ENCODE measurements at places on chromosomes 2 and 18. TPM values are rescaled to one million over a fixed set of nuclear protein-coding genes. Genes with fewer than 3 reads are reported as not detected.
A peak's percentile ranks its signal among the peaks of the same experiment; 100 is the strongest.

RAD51AP2 gene
- not detected for polyA plus RNA-seq

ME2 gene
- polyA plus RNA-seq, result 20.5 TPM

AQP4 gene
- 1.1 TPM for polyA plus RNA-seq

WIPF1 gene
- 11.7 TPM for polyA plus RNA-seq

ANKRD62 gene
- not detected for polyA plus RNA-seq

FBXO41 gene
- 0.49 TPM for polyA plus RNA-seq

GRCh38 chr2:174682007-174682577, 82.2 kb downstream of the CHRNA1 start:
- peak overlapping the region; percentile 80 for H3K4me3 ChIP-seq
- no peaks in the 10 kb centered on the region for H3K27me3 ChIP-seq
- peak overlapping the region; percentile 51 for H3K27ac ChIP-seq

- no peaks in the 10 kb centered on the region for H3K36me3 ChIP-seq
- H3K27ac ChIP-seq, result no peak overlapping the region
- H3K4me1 ChIP-seq, result no peaks in the 10 kb centered on the region
- H3K4me3 ChIP-seq, result no peak overlapping the region
- H3K27me3 ChIP-seq, result no peaks in the 10 kb centered on the region
Measured at GRCh38 chr2:163132850-163133249, 294.3 kb upstream of the KCNH7 start.

GRCh38 chr2:233699424-233700027, 6.8 kb downstream of the UGT1A6 start:
- DNase-seq, result no peak
- peak overlapping the region; percentile 44 for H3K27ac ChIP-seq
- no peaks in the 10 kb centered on the region for H3K36me3 ChIP-seq
- peaks cover 4% of the 10 kb centered on the region for H3K4me1 ChIP-seq
- no peak overlapping the region for H3K4me3 ChIP-seq
- H3K27me3 ChIP-seq, result no peaks in the 10 kb centered on the region

GRCh38 chr18:11324956-11325882, 175.8 kb upstream of the PIEZO2 start:
- no peaks in the 10 kb centered on the region for H3K4me1 ChIP-seq
- no peak overlapping the region for H3K4me3 ChIP-seq
- no peak for DNase-seq
- no peaks in the 10 kb centered on the region for H3K36me3 ChIP-seq

DNA sequence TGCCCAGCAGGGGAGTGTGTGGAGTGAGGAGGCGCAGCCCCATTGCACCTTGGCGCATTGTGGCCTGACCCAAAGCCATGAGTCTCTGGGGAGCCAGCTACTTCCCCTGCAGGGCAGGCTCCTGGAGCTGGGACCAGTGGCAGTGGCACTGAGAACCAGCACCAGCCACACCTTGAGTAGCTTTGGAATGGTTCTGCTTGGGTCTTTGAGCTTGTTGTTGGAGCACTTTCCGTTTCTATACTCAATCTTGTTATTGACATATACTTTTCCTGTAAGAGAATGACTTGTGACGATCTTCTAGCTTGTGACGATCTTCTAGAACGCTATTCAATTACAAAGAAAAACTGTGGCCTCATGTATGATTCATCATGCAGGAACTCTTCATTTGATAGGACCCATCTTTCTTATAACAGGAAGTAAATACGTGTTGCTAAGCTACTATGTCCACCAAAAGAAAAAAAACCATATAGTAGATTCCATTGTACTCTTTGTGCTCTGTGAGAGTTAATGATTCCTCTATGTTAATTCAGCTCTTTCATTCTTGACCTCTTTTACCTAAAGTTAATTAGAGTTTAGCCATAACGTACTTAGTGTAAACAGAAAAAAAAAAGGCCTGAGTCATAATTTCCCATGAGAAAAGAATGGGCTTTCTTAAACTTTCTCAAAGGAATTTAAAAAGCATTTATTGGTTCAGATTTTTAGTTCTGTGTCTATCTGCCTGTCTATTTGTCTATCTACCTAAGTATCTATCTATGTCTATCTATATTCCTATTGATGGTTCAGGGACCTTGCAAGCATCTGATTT, 113.1 kb downstream of the GATA6 start:
- H3K4me3 ChIP-seq, result no peak overlapping the region
- no peaks in the 10 kb centered on the region for H3K27me3 ChIP-seq
- no peaks in the 10 kb centered on the region for H3K4me1 ChIP-seq
- no peak for DNase-seq
- no peak overlapping the region for H3K27ac ChIP-seq

GRCh38 chr2:231545105-231545902, 15.1 kb upstream of the NMUR1 start:
- DNase-seq, result no peak
- H3K36me3 ChIP-seq, result no peaks in the 10 kb centered on the region
- no peak overlapping the region for H3K4me3 ChIP-seq

DNA sequence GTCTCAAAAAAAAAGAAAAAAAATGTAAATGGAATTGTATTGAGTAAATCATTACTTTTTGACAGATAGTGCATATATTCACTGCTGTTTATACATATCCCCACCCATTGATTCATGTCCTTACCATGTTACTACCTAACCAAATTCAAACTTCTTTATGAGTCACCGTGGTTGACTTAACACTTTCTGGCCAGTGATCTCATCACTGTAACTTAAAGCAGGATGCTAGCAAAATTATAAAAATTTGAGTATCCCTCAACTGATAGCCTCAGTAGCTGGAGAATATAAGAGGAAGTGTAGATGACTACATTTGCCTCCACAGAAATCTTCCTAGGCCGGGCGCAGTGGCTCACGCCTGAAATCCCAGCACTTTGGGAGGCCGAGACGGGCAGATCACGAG, 13.4 kb downstream of the CNOT9 start:
- H3K36me3 ChIP-seq, result peaks cover 3% of the 10 kb centered on the region
- no peak overlapping the region for H3K4me3 ChIP-seq
- no peak overlapping the region for H3K27ac ChIP-seq
- no peak for DNase-seq

DNA sequence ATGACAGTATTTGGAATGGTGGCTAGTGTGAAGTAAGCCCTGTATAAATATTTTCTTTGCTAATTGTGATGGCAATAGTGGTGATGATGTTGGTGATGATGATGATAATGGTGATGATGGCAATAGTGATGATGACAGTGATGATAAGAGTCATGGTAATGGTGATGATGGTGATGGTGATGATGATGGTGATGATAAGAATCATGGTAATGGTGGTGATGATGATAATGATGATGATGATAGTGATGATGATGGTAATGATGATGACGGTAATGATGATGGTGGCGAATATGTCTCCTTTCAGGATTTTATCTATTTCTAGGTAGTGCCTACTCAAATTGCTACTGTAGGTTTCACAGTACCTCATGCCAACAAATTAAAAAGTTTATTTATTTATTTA, 205.4 kb downstream of the GALR1 start:
- no peak overlapping the region for H3K27ac ChIP-seq
- no peak overlapping the region for H3K4me3 ChIP-seq
- no peaks in the 10 kb centered on the region for H3K27me3 ChIP-seq
- H3K36me3 ChIP-seq, result no peaks in the 10 kb centered on the region

GRCh38 chr2:222290401-222290735, 8.4 kb downstream of the PAX3 start:
- H3K27me3 ChIP-seq, result peaks cover 89% of the 10 kb centered on the region
- H3K4me1 ChIP-seq, result no peaks in the 10 kb centered on the region
- no peak overlapping the region for H3K4me3 ChIP-seq
- H3K36me3 ChIP-seq, result no peaks in the 10 kb centered on the region
- no peak overlapping the region for H3K27ac ChIP-seq

DNA sequence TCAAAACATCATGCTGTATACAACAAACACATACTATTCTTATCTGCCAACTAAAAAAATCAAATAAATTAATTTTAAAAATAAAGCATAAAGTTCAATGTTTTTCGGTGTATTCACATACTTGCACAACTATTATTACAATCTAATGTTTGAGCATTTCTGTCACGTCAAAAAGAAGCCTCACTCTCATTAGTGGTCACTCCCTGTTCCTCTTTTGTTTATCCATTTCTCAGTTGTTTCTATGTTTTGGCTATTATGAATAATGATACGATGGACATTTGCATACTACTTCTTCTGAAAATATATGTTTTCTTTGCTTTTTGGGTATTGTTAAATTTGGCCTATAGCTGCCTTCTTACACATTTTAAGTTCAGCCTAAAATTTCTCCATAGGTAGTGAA, 773.0 kb upstream of the HS6ST1 start:
- H3K4me1 ChIP-seq, result no peaks in the 10 kb centered on the region
- no peak overlapping the region for H3K4me3 ChIP-seq
- no peak overlapping the region for H3K27ac ChIP-seq
- H3K36me3 ChIP-seq, result no peaks in the 10 kb centered on the region

DNA sequence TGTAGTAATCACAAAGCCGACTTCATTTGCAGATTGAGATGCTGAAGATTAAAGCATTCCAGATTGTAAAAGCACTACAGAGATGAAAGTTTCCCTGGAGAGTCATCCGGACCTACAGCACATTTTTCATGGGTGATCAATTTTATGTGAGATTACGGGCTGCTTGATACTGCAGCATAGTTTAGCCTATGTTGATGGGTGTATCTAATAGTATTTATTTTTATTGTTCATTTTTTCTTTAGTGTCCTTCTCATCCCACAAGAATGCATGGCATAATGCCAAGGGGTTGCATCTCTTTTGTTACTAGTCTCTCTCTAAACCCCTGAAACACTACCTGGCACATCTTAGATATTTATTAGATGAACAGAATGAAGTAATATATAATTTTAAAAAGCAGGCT, 240.4 kb downstream of the MBD2 start:
- no peak for DNase-seq
- no peaks in the 10 kb centered on the region for H3K4me1 ChIP-seq
- H3K4me3 ChIP-seq, result no peak overlapping the region
- no peak overlapping the region for H3K27ac ChIP-seq
- no peaks in the 10 kb centered on the region for H3K36me3 ChIP-seq

DNA sequence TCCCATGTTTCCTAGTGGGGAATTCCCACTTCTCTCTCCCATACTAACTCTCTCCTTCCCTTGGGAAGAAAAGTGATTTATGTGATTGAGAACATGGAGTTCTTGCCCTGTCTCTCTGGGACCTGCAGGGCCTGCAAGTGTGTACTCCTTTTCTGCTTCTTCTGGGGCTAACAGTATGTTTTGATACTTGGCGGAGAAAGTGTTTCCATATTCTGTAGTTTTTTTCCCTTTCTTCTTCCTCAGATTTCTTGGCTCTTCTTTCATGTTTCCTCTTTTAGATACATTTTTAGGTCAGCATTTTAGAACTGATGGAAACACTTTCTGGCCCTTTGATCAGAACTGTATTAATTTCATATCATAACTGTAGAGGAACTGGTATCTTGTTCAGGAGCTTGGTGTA, 352.2 kb downstream of the DLGAP1 start:
- no peak overlapping the region for H3K4me3 ChIP-seq
- no peaks in the 10 kb centered on the region for H3K27me3 ChIP-seq
- no peak overlapping the region for H3K27ac ChIP-seq
- no peaks in the 10 kb centered on the region for H3K4me1 ChIP-seq
- H3K36me3 ChIP-seq, result no peaks in the 10 kb centered on the region

DNA sequence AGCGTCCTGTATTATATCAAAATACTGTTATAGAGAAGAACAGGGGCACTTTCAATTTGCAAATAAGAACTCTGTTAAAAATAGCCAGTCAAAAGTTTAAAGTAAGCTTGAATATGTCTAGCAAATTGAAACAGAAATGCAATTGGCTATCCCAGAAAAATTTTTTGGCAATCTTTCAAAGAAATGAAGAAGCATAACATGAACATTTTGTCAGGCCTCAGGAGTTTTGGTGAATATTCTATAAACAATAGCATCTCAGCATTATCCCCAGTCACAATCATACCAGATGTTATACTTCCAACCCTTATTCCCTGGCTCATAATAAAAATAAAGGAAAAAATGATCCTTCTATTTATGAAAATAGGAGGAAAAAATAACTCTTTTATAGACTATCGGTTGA, 252.4 kb downstream of the GRB14 start:
- no peak overlapping the region for H3K4me3 ChIP-seq
- no peaks in the 10 kb centered on the region for H3K4me1 ChIP-seq
- H3K27me3 ChIP-seq, result no peaks in the 10 kb centered on the region
- H3K36me3 ChIP-seq, result no peaks in the 10 kb centered on the region
- DNase-seq, result no peak

- no peaks in the 10 kb centered on the region for H3K36me3 ChIP-seq
- H3K4me1 ChIP-seq, result no peaks in the 10 kb centered on the region
- no peak overlapping the region for H3K4me3 ChIP-seq
- no peak overlapping the region for H3K27ac ChIP-seq
- no peak for DNase-seq
Measured at GRCh38 chr18:51234117-51235008, 36.9 kb upstream of the MEX3C start.

DNA sequence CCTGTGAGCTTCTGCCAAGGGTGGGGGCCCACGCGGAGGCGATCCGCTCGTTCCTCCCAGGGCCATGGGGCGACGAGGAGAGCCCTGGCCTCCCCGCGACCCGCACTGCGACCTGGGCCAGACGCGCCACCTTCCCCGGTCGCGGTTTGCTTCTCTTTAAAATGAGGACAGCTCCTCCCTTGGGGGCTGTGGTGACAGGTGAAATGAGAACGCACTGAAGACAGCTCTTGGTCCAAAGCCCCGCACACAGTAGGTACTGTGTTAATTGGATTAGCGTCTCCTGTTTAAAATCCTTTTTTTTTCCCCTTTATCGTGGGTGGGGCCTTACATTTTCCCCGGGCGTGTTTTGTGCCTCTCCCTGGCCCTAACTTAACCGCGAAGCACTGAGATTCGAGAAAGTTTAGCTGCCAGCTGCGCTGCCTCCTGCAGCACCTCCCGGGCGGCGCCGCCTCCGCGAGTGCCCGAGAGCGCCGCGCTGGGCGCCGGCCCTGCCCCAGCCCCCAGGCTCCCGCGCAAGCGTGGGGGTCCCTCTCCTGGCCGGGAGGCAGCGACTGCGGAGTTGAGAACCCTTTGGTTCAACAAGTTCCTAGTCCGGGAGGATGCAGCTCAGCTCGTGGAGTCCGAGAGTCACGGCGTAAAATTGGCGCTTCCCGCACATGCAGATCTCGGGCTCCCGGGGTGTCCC, 1.1 kb downstream of the HPCAL1 start:
- H3K27ac ChIP-seq, result peak overlapping the region; percentile 67
- peaks cover 31% of the 10 kb centered on the region for H3K4me1 ChIP-seq
- peak; percentile 85 for DNase-seq
- H3K27me3 ChIP-seq, result peaks cover 2% of the 10 kb centered on the region

GRCh38 chr2:82652117-82652516, 1807.0 kb downstream of the SUCLG1 start:
- H3K27ac ChIP-seq, result no peak overlapping the region
- H3K4me3 ChIP-seq, result no peak overlapping the region
- H3K4me1 ChIP-seq, result no peaks in the 10 kb centered on the region
- DNase-seq, result no peak
- H3K27me3 ChIP-seq, result no peaks in the 10 kb centered on the region

GRCh38 chr2:179165356-179166000, 99.2 kb downstream of the SESTD1 start:
- no peaks in the 10 kb centered on the region for H3K36me3 ChIP-seq
- no peaks in the 10 kb centered on the region for H3K4me1 ChIP-seq
- DNase-seq, result no peak
- no peaks in the 10 kb centered on the region for H3K27me3 ChIP-seq
- H3K27ac ChIP-seq, result no peak overlapping the region

Measured in kidney (tissue), 22 donors.